ENCODE measurements at places on chromosomes 6 and 20. TPM values are rescaled to one million over a fixed set of nuclear protein-coding genes. Genes with fewer than 3 reads are reported as not detected.

Gene TRIM40
- total RNA-seq: not detected

Gene WFDC2
- total RNA-seq: not detected

Gene ASF1A
- total RNA-seq: 20.3 TPM

Gene AIG1
- total RNA-seq: 40.6 TPM

Gene SYCP2L
- total RNA-seq: under 0.01 TPM

Gene KAT14
- 18.5 TPM for total RNA-seq

Gene HRH3
- total RNA-seq: not detected

Gene SAMD10
- 0.99 TPM for total RNA-seq

GRCh38 chr20:48747840-48748414 is 79.9 kb downstream of the PREX1 start:
- DNase-seq: no peak

GRCh38 chr6:130189531-130190397 is 33.0 kb downstream of the SAMD3 start:
- no peak for DNase-seq

- no peak for DNase-seq
These were observed 171.4 kb upstream of the QKI start for GRCh38 chr6:163243083-163243482.

DNA sequence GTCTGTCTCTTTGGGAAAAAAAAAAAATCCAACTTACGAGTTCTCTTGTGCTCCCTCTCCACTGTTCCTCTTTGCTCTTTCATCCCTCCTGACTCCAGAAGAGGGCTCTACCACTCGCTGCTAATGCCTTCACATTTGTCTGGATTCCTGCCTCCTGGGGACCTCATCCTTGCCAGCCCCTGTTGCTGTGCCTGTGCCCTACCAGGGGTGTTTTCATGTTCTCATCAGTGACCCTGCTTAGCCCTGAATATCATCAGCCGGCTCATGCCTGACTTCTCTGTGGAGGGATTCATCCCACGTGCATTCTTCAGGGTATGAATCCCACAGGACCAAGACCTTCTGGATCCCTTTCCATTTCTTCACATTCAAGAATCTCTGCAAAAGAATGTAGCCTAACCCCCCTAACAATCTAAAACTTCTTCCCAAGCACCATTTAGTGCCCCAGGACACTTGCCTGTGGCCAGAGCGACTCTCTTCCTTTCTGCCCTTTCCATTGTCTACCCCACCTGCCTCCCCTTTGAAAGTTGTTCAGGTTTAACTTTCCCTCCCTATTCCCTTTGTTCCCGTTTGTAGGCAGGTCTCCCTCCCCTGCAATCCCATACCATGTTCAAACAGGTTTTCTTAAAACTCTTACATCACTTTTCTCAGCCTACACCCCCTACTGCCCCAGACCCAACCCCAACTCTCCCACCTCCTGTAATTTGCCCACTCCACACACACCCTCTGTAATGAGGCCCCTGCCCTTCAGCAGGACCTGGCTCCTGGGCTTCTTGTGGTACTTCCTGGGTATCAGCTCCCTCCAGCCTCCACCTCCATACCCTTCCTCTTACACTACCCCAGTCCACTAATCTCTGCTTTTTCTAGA is 50.2 kb downstream of the RREB1 start:
- peak; percentile 77 for DNase-seq

DNA sequence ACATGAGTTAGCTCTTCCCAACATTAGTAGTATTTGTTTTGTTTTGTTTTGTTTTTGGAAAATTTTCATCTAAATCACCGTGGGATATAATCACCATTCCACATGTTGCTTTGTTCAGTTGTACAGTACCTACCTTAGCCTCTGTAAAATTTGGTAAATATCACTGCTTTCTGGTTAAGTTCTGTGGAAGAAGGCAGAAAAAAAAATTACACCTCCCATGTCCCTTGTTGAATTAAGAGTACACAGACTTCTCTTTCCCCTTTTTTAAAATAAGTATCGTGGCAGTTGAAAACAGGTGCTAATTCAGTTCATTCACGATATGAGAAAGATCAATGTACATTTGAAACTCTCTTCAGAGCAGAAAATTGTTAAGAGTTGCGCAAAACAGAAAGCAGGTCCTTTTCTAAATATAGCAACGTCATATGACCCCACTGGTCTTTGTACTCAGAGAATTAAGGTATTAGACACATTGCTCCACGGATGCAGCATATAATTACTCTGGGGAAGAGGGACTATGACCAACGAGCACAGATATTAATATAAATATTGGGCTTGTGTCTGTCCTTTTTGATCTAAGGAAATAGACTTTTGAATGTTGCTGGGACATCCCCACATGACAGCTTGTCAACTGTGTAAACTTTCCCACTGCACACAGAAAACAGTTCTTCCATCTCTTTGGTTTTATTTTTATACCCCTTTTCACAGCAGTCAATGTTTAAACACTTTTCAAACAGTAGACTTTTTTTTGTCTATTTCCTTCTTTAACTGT is 58.6 kb upstream of the ZNF217 start:
- no peak for DNase-seq

DNA sequence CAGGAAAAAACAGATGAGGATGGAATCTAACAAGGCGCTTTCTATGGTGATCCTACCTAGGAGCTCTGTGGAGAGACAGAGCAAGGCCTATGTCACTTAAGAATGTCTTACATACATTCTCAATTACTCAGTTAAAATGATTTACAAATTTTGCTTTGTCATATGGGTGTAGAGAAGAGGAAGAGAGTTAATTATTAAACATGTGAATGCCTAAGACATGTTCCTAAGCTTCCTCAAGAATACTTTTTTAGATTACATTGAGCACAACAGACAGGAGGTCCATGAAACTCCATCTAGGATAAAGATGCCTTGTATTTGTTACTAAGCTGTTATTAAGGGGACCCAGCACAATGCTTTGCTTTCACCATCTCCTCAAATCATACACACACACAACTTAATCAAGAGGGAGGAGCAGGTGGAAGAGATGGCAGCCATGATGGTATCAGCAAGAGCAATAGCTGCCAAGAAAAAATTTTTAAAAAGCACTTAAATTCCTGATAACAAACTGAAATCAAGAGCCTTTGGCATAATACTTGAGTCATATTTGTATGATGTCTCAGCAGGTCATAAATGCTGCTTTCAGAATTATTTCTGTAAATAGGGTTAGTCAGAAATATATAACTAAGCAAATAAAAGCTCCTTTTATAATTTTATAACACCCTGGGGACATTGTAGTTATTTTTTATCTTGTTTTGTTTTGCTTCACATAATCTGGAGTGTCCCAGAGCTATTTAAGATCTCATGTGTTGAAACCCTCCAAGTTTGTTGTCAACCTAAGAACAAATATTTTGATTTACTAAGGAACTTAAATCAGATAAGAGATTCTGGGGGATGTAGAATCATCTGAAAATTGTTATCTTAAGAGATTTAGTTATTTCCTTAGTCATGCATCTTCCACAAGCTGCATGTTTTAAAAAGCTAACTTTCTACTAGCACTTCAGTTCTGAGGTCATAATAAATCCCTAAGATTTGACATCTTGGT is 70.0 kb upstream of the CD2AP start:
- peak; percentile 40 for DNase-seq

DNA sequence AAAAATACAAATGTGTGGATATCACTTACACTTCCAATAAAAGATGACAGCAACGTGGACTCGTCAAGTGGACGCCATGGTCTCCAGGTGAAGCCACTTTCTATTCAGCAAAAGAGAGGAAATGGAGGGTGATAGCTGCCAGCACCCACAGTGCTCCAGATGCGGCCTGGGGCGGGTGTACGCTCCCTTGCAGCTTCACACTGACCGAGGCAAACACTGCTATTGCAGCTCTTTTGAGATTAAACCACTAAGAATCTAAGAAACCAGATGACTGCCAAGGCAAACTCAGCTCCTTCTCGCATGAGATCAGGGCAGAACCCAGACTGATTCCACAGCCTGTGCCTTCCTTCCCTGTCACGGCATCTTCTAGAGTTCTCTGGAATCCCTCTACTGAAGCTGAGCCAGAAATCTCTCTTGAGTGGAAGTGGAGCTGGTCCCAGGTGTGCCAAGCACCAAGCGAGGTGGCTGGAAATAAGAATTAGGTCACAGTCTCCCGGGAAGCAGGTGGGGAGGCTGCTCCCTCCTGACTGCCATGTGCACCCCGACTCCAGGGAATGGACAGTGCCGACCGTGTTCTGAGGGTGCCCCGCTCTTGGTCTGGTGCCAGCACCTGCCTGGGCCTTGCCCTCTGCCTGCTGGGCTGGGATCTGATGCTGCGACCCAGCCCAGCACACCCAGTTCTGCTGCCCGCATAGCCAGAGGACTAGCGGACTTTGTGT is 90.1 kb upstream of the AFDN start:
- DNase-seq: no peak

GRCh38 chr6:130882370-130882769 is 55.2 kb downstream of the SMLR1 start:
- no peak for DNase-seq

DNA sequence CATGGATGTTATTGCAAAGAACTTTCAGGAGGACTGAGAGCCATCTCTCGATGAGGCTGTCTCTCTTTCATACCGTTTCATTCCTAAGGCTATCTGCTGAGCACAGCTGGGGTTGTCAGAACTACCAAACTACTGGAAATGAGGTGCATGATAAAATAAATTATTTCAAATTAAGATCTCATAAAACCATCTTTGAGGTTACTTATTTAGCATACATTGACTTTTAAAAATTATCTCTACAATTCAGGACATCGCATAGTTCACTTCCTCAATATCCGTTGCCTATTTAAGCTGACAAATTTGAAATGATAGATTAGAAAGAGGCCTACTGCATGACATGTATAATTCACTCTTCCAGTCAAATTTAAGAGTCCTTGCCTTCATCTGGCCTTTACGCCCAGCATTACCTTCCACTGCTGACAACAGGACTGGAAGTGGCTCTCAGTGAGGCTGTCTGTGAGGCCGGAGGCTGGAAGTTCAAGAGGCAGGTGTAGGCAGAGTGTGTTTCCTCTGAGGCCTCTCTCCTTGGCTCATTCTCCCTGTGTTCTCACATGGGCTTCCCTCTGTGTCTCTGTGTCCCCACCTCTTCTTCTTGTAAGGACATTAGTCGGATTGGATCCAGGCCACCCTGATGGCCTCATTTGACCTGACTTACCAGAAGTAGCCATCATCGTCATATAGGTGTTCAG is 12.8 kb upstream of the DUSP22 start:
- no peak for DNase-seq

- peak; percentile 48 for DNase-seq
These were observed 290.2 kb downstream of the BTBD3 start for GRCh38 chr20:12207875-12208274.

GRCh38 chr20:37723668-37724067 is 29.8 kb downstream of the CTNNBL1 start:
- DNase-seq: no peak

DNA sequence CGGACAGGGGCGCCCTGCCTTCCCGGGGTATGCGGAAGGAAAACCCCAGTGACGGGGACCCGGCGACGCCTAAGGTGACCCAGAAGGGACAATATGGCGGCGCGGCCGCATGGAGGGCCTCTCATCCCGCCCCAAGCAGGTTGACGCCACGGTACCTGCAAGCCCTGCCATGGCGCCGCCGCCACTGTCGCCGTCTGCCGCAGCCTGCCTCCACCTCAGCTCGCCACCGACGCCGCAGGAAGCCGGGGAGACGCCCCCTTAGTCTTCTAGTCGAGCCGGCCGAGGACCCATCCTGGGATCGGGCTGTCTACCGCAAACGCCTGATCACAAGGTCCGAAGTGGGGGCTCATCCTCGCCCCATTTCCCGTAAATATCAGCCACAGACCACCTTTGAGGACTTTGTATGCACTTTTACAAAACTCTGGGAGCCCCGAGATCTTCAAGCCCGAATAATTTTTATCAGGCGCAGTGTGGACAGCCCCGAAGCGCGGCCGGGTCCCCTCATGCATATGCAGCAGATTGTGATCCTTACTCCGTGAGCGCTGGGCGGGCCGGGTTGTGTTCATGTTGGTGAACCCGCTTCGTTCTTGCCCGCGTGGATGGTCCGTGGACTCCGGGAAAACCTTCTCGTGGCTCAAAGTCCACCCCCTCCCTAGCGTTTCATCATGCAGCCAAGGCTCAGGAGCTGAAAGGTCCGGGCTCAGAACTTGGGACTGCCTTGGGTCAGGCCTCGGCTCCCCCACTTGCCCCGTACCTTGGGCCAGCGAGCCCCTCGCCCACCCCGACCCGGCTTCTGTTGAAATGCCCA is at the start of gene BLCAP:
TSS of gene BLCAP (minus strand) at position 239 of the 808 bp plus-strand sequence. CDS start 8,702 bp downstream, outside the sequence.
- peak; percentile 89 for DNase-seq

DNA sequence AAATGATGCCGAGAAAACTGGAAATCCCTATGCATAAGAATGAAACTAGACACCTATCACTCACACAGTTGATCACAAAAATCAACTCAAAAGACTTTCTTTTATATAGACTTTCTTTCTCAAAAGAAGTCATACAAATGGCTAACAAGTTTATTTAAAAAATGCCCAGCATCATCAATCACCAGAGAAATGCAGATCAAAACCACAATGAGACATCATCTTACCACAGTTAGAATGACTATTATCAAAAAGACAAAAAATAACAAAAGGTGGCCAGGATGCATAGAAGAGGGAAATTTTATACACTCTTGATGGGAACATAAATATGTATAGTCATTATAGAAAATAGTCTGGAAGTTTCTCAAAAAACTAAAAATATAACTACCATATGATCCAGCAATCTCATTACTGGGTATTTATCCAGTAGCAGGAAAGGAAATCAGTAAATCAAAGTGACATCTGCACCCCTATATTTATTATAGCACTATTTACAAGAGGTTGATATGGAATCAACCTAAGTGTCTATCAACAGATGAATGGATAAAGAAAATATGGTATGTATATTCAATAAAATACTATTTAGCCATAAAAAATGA is 3.4 kb upstream of the RNF217 start:
- DNase-seq: peak; percentile 86

GRCh38 chr6:12024699-12025434 is 12.8 kb downstream of the HIVEP1 start:
- peak; percentile 86 for DNase-seq

DNA sequence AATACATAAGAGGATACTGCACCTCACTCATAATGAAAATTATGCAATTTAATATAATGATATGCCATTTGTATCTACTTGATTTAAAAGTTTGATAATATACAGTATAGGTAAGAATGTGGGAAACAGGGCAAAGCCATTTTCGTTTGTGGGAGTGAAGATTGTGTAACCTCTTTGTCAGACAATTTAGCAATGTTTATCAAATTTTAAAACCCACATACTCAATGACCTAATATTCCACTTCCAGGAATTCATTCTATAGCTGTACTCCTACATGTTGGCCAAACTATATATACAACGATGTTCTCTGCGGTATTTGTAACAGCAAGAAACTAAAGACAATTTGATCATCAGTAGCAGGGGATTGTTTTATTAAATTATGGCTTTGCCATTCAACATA is 17.8 kb upstream of the FKBP5 start:
- no peak for DNase-seq
